LoVo (cell line): ENCODE measurements at places on chromosomes 1 and 21.
A peak's percentile ranks its signal among the peaks of the same experiment; 100 is the strongest.

DNA sequence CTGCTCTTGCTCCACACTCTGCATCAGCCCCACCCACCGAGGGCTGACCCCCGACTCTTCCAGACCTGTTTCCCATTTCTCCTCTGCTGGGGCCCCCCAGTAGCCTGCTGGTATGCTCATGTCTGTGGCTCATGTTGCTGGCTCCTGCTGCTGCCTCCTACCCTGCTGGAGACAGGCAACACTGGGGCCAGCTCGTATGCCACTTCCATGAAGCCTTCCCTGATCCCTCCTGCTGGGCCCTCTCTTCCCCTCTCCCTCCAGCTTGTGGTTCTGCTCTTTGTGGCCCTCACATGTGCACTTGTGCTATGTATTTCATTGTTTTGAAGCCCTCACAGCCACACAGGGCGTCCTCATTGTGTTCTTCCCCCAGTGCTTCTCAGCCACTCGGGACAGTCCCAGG is 40.5 kb downstream of the CNN3 start:
- DNase-seq: no peak

DNA sequence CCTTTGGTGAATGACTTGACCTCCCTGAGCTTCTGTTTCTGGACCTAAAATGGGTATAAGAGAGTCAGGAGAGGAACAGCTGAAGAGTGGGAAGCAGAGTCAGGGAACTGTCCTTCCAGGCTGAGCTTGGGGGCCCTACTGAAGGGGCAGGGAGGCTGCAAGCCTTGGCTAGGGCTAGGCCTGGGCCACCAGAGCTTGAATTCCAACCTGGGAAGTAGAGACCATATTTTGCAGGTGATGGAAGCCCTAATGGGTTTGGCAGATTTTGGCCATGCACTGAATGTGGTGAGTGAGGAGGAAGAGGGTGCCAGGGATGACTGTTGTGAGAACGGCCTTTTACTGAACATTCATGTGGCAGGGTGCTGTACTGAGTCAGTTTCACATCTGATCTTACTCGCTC is 69.4 kb upstream of the KLHDC7A start:
- no peak for DNase-seq

DNA sequence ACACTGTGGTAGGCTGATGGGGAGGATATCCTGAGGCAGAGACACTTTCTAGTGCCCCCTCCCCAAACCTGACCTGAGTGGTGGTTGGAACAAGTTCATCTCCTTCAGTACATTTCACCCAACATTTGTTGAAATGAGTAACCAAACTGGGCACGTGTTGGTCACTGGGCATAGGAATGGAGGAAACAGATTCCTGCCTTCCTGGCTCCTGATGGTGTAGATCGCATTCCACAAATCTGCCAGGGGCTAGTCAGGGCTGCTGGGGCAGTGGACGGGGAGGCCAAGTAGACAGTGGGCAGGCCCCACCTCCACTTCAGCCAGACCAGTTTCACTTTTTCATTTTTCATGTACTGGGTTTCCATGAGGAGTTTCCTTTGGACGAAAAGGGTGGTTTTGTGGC is 16.5 kb upstream of the ALX3 start:
- no peak for DNase-seq

DNA sequence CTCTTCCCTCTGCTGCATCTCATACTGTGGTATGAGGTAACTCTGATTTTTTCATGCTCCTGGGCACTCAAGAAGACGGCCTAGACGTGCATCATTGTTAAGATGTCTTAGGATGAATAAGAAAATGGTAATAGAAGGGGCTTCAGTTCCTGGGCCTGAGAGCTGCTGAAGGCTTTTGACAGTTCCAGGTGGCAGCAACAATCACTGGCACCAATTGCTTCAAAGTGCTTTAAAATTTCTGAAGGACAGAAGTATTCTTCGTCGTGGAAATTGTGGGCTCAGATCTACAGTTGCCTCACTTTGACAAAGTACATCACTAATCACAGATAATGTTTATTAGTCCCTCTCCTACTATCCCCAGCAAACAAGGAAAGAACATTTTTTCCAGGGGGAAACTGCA is 536.6 kb upstream of the CAMK1G start:
- DNase-seq: no peak

DNA sequence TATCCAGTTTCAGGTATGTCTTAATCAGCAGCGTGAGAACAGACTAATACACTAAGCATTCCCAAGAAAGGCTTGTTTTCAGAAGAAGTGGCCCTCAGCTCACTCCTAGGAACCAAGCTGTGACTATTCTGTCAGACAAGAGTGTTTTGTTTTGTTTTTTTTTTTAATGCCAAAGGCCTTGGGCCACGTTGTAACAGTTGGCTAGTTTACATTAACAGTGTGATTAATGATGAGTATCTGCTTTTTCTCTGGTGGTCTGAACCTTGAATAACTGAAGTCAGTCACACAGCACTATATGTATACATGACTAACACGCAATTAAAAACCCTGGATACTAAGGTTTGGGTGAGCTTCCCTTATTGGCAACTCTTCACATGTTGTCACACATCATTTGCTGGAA is 21.9 kb downstream of the DPYD start:
- DNase-seq: no peak

GRCh38 chr1:65068202-65069010 is 79.6 kb upstream of the AK4 start:
- peak; percentile 26 for DNase-seq

DNA sequence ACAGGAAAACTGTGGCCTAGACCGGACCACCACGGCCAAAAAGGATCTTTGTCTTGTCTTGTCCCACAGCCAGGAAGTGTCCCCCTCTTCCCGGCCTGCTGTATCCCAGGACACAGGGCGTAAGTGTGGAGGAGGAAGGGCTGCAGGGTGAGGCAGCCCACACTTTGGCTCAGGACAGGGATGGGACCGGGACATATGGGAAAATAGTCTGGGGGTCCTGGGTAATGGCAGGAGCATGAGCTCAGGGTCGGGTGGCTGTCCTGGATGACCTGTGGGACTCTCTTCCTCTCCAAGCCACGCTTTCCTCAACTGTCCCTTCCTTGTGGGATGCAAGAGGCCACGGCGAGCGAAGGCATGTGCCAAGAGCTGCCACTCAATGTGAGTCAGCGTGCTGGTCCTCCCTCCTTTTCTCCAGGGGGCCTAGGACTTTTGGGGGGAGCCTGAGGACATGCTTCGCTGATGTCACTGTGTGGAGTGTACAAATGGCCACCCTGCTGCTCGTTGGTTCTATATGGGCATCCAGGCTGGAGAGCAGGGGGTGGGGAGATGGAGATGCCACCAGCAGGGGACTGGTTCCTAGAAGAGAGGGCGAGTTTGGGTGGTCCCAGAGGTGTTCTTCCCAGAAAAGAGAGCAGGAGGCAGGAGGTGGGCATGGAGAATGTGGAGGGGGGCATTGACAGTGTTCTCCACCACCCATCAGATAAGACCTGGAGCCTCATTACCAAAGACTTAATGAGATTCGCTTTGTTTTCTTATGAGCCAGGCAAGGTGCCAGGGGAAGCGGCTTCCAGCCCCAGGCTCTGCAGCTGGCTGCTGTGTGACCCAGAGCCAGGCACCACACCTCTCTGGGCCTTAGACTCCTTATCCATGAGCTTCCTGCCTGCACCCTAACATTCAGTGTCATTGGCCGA is 11.5 kb upstream of the PADI1 start:
- no peak for DNase-seq

GRCh38 chr1:20403423-20404145 is 82.4 kb downstream of the CAMK2N1 start:
- no peak for DNase-seq

DNA sequence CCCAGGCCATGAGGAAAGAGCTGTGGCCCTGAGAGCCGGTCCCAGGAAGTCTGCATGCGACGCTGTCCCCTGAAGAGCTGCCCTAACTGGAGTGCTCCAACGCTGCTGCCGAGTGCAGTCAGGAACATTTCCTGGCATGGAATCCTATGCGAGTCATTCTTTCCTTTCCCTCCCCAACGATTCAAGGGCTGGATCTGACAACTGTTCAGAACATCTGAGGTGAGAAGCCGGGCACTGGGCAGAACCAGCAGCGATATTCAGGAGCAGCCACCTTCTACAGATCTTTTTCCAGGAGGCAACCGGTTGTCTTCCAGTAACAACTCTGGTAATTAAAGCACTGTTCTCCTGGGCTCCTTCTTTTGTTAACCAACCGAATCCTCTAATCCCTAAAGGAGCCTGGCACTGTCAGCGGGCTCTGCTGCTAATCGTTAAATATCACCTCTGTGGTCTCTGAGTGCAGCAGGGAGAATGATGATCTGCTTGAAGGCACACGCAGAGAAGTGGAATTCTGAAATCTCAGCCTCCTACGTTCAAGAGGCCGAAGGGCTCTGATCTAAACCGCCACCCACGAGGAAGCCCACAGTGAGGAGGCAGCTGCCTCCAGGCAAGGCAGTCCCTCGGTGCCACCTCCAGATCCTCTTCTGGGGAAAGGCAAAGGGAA is 55.8 kb downstream of the SLC45A1 start:
- DNase-seq: no peak

- DNase-seq: no peak
These were observed 3.7 kb upstream of the SARS1 start for GRCh38 chr1:109210058-109210457.

DNA sequence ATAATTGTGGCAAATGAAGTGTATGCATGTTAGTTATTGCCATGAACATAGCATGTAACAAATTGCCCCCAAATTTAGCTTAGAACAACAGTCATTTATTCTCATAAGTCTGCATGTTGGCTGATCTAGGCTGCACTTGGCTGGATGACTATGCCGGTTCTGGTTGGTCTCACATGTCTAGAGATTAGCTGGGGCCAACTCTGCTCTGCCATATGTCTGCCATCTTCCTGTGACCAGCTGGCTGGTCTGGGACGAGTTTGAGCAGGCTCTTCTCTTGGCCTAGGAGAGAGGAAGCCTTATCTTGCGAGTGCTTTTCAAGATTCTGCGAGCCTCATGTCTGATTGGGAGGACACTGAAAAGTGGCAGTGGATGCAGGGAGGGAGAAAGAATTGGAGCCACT is 198.3 kb upstream of the FAM78B start:
- no peak for DNase-seq

- DNase-seq: no peak
These were observed 86.2 kb downstream of the TLR5 start for GRCh38 chr1:223056802-223057201.

DNA sequence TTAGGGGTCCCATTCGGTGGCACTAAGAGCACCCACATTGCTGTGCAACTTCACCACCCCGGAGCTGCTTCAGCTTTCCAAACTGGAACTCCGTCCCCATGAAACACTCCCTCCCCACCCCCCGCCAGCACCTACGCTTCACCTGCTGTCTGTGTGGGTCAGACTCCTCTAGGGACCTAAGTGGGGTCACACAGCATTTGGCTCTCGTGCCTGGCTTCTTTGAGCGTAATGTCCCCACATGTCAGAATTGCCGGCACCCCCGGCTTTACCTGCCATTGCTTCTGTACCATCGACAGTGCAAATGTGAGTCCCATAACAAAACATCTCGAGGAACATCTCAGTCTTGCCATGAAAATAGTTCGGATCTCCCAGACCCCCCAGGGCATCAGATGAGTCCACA is 35.9 kb upstream of the AGPAT3 start:
- no peak for DNase-seq

GRCh38 chr1:230515451-230516145 is 89.5 kb upstream of the PGBD5 start:
- DNase-seq: no peak

- DNase-seq: peak; percentile 11
These were observed 5.8 kb upstream of the MPZL1 start for GRCh38 chr1:167716000-167716271.

- DNase-seq: no peak
These were observed 7.9 kb upstream of the DISC1 start for GRCh38 chr1:231618609-231619256.

GRCh38 chr1:37033355-37034101 is 787 bp downstream of the GRIK3 start:
- no peak for DNase-seq

DNA sequence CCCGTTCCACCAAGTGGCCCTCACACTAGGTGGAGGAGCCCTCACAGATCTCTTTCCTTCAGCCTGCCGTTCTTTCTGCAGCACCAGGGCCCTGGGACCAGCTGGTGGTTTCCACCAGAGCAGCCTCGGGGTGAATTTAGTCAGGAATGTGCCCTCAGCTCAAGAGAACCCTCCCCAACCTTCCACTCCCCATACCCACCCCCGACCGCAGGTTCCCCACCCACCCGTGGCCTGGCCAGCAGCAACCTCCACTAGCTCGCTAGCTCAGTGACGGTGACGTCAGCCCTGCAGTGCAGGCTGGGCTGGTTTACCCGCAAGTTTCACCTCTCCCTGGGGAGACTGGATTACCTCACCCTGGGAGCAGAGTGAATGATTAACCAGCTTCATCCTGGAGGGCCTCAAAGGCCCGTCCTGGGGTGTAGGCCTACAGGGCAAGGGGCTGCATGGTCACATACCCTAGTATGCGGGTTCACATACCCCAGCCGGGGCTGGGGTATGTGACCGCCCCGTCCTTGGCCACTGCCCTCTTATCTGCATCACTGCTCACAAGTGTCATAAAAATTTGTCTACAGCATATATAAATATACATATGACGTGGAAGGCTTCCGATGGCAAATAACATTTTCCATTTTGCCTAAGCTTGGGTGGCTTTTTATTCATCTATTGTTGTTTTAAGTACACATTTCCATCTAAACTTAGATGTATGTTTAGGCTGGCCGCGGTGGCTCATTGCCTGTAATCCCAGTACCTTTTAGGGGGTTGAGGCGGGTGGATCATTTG is 24.5 kb downstream of the ELF3 start:
- DNase-seq: peak; percentile 94

DNA sequence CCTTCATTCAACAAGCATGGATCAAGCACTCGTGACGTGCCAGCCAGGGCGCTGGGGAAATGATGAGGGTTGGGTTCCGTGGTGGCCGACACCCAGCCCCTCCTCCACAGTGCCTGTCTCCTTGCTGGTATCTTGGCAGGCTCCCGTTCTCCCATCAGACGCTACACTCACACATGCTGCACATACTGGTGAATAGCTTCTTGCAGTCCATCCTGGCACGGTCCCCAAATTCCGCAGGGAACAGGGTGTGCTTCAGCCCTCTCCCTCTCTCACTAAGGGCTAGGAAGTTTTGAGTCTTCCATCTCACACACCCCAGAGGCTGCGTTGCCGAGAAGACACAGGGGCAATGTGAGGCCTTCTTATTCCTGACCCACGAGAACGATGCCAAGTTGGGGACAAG is 10.1 kb upstream of the MEF2D start:
- no peak for DNase-seq

DNA sequence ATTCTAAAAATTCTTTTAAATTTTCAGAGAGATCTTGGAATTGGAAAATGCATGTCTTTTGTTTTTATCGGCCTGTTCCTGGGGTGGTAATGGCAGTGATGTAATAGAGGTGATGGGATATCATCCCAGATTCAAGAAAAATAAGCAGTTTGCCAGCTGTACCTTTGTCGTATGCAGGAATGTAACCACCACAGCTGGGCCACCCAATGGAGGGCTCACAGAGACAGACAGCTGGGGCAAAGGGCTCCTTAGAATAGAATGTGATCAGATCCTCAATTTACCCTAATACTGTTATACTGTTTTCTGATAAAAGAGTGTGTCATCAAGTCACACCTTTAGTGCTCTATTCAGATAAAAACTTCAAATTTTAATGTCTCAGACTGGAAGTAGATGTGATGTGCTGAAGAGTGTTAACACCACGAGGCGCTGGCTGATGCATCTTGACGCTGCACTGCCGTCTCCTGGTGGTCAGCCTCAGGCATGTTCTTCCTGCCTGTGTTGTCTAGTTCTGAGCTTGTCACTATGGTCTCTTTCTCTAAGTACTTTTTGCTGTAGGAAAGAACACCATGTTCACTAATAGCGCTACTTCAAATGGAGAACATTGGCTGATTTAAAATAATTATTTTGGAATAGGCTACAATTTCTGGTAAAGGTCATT is 78.8 kb downstream of the C1orf21 start:
- DNase-seq: no peak
